AG08396 (cell line): ENCODE measurements at places on chromosomes 7 and 10.

DNA sequence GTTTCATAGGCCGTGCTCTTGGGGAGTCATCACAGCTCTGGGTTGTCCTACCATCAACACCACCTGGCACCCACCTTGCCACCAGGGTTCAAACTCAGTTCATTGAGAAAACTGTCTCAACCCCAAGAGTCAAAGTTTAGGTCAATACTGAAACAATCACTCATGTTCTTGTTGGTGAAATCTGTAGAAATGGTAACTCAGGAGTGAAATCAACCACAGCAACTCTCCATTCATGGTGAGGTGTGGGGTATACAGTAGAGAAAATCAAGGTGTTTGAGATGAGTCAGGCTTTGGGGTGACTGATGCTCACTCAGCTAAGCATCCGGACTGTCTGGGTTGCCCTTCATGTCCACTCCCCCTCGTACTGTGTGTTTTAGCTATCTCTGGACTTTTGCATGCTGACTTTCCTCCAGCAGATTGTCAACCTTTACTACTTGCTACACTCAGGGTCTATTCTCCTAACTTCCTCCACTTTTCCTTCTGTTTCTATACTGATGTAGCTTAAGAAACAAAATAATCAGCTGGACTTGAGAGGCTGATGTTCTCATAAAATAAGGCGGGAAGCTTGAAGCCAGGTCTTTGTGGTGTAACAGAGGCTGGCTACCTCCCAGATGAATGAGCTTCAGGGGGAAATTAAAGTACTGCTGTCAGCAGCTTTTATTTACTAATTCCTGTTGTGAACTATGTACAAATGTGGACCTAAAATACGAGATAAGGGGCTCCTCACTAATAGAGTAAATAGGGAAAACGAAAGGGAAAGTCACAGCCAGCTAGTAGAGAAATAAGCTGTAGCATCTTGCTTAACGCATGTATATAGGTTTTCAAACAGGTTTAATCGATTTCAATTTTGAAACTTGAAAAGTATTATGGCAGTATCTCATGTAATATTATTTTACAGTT, 173.6 kb upstream of the AKR1E2 start:
- DNase-seq, result no peak

GRCh38 chr10:29131952-29132547, 156.8 kb upstream of the LYZL1 start:
- no peak for DNase-seq

DNA sequence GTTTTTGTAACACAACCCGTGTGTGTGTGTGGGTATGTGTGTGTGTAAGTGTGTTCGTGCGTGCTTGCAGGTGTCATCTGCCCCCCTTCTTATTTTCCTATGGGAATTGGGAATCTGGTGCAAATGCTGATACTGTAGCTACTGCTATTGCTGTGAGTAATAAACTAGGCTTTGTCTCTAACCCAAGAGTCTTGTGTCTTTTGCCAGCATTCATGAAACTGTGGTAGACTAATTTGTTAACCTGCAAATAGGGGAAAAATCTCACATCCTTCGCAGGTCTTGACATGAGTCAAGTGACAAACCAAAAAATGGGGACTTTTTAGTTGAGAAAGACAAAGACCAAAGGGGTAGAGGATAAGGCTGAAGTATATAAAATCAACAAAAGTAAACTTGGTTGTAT, 57.9 kb upstream of the FAM133B start:
- no peak for DNase-seq

DNA sequence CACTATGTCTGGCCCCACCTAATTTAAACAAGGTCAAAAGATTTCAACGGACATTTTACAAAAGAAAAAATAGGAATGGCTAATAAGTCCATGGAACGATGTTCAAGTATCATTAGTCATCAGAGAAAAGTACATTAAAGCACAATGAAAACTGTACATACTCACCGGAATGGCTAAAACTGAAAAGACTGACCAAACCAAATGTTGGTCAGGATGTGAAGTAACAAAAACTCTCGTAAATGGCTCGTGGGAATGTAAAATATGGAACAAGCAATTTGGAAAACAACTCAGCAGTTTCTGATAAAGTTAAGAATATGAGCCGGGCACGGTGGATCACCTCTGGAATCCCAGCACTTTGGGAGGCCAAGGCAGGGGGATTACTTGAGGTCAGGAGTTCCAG, 65.7 kb upstream of the PARD3 start:
- DNase-seq, result no peak

GRCh38 chr10:43041422-43042342, 35.2 kb upstream of the RET start:
- DNase-seq, result no peak

- DNase-seq, result no peak
Observed at GRCh38 chr10:33655921-33656320, 321.5 kb upstream of the NRP1 start.

- DNase-seq, result no peak
Observed at GRCh38 chr10:119342335-119342734, 135.0 kb downstream of the GRK5 start.
